ENCODE measurements at places on chromosomes 6 and 20.

- DNase-seq = no peak
These were observed 65.4 kb downstream of the UTRN start for GRCh38 chr6:144350528-144350880.

DNA sequence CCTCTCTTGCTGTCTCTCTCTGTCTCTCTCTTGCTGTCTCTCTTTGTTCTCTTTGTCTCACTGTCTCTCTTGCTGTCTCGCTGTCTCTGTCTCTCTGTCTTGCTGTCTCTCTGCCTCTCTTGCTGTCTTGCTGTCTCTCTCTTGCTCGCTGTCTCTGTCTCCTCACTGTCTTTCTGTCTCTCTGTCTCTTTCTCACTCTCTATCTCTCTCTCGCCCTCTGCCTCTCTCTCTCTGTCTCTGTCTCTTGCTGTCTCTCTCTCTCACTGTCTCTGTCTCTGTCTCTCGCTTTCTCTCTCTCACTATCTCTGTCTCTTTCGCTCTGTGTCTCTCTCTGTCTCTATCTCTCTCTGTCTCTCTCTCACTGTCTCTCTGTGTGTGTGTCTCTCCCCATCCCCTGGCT lies 92.9 kb upstream of the MC3R start:
- DNase-seq = no peak

DNA sequence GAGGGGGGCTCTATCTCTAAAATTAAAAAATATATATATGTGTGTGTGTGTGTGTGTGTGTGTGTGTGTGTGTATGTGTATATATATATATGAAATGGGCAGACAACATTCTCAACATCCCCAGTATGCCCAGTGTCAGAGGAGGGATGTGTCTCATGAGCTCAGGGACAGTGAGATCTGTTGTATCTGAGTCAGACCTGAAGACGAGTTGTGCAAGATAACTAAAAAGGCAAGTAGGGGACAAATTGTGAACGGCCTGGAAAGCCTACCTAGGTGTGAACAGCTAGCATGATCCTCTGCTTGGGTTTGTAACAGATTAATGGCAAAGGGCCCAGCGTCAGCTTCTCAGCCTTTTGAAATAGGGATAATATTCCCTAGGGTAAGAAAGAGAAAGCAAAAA lies 124.3 kb downstream of the FAXC start:
- DNase-seq = no peak

- DNase-seq = no peak
These were observed 167.0 kb downstream of the TBX18 start for GRCh38 chr6:84597238-84597875.

DNA sequence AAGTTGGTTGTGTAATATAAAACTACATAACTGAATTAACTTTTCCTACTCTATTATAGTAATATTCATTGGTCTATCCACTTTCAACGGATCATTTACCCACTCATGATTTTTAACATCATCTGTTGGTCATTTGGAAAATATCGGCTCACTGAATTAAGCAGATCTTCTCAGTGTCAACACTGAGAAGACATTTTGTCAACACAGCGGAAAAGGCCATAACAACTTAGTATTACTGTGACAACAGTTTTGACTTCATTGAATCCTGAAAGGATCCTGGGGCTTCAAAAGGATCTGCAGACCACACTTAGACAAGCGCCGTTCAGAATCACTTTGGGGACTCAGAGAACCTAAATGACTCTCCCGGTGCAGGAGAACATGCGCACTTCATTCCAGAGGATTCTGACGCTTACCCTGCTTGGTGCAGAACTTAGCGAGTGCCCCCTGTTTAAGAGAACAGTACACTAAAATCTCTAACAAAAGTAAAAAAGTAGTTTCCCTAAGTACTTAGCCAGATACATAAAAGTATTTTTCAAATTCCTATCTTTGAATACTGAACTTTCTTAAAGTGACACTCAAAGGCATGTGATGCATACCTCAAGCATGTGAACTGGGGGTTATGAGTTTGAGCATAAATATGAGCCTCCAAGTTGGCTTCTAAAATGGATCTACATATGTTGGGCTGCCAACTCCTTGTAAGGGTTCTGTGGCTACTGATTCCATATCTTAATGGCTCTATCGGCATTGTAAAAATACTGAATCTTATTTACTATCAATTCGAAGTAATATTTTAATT lies 4.0 kb downstream of the ZBTB2 start:
- DNase-seq = no peak

DNA sequence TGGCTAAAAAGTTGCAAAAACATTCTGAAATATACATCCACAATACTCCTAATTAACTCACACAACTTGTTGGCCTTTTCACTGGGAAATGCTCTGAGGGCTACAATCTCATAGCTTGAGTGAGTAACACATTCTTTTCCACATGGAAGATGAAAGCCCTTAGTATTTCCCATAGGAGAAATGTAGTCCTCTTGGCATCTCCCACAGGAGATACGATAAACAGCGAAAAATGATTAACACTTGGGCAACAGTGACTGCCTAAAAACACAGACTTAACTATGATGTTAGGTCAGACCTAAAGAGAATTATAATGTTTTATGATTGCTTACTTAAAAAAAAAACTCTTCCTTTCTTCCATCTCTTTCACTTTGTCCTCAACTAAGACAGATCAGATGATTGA lies 9.0 kb downstream of the MYLK4 start:
- DNase-seq = no peak

DNA sequence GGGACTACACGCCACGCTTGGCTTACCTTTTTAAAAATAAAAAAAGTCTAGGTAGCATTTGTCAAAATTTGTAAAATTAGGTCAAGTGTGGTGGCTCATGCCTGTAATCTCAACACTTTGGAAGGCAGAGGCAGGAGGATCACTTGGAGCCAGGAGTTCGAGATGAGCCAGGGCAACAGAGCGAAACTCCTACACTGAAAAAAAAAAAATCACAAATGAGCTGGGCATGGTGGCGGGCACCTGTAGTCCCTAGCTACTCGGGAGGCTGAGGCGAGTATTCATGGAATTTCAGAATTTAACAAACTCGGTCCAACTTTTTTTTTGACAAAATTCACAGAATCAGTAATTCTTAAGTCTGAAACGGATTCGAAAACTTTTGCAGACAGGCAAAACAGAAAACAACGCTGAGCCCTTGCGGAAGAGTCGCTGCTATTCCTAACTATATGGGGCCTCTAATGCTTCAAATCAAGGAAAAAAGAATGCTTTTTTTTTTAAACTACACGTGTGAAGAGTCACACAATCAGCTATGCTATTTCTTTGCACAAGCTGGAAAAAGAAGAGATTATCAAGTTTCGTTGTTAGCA lies 62.9 kb downstream of the GTF2H5 start:
- DNase-seq = no peak

- no peak for DNase-seq
These were observed 232.5 kb downstream of the TFAP2C start for GRCh38 chr20:56861590-56861989.

DNA sequence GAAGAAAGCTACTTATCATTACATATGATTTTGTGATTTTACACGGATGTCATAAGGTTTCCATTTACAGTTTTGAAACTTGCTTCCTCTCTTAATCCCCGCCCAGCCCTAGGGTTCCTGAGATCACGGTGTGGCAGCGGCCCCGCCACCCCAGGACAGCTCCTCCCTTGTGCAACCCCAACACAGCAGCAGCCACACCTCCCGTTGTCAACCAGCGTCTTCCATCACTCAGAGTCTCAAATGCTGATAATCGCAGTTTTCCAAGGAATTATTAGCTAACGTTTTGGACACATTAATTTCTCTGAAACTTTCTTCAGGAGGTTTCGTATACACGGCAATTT lies 204.8 kb downstream of the THBS2 start:
- DNase-seq = no peak

- no peak for DNase-seq
These were observed 137.3 kb downstream of the ADAT2 start for GRCh38 chr6:143313163-143313562.

GRCh38 chr6:162379757-162380409 lies 347.7 kb downstream of the PRKN start:
- DNase-seq = no peak

GRCh38 chr20:16203096-16203495 lies 370.2 kb downstream of the KIF16B start:
- DNase-seq = no peak

DNA sequence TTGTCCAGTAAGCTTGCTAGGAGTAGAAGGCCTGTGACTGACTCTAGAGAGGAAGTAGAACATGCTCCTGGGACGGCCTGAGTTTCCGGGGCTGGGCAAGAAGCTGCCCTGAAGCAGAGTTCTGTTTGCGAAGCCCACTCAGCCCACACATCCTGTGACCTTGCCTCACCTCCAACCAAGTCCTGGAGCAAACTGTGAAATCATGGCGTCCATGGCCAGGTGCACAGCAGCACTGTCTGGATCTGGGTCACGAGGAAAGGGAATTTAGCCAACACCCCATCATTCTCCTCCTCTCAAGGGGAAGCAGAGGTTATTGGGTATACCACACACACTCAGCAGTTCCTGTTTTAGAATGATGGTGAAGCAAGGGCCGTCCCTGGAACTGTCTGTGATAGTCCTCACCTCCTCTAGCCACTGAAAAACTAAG lies 87.5 kb downstream of the CRYBG1 start:
- DNase-seq = no peak

DNA sequence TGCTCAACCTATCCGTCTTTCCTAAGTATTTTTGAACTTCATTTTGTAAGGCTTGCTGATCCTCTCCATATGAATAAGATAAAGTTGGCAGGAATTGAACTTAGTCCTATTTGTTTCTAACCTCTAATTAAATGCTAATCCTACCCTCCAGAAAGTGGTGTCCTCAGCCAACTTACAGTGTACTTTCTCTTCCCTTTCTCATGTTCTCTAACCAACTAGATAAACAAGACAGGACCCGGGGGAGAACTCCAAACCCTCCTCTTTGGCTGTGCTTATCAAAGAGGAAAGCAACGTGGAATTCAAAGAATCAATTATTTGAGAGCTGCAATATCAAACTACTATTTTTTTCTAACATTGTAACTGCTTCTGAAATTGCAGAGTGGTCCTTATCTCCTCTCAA lies 56.5 kb upstream of the NRSN1 start:
- no peak for DNase-seq

GRCh38 chr6:78436335-78436734 lies 431.0 kb upstream of the IRAK1BP1 start:
- DNase-seq = peak; percentile 10

DNA sequence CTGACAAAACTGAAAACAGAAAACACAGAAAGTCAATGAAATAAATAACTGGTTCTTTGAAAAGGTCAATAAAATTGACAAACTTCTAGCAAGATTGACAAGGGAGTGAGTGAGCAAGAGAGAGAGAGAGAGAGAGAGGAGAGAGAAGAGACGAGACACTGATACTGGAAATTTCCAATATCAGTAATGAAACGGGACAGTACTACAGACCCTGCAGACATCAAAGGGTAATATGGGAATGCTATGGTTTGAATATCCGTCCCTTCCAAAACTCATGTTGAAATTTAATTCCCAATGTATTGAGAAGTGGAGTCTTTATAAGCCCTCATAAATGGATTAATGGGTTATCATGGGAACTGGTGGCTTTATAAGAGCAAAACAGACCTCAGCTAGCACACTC lies 3.8 kb downstream of the TTI1 start:
- DNase-seq = no peak

GRCh38 chr6:8219352-8219943 lies 117.1 kb upstream of the EEF1E1 start:
- peak; percentile 51 for DNase-seq

DNA sequence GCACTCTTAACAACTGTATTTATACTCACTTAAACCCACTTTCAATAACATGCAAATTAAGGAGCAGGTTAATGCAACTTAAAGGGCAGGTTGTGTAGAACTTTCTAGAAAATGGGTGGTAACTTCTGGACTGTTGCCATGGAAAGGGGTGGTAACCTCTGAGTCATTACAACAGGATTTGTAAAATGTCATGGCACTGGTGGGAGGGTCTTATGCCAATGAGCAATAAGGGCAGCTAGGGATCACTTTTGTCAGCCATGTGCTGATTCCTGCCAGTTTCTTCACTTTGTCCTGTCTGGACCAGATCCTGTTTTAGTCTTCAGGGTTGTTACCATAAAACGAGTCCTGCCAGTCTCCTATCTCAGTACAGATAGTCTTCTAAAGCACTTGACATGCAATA lies 560.5 kb upstream of the PTCHD4 start:
- DNase-seq = no peak

GRCh38 chr6:33207552-33208090 lies 679 bp upstream of the RING1 start:
- peak; percentile 52 for DNase-seq

DNA sequence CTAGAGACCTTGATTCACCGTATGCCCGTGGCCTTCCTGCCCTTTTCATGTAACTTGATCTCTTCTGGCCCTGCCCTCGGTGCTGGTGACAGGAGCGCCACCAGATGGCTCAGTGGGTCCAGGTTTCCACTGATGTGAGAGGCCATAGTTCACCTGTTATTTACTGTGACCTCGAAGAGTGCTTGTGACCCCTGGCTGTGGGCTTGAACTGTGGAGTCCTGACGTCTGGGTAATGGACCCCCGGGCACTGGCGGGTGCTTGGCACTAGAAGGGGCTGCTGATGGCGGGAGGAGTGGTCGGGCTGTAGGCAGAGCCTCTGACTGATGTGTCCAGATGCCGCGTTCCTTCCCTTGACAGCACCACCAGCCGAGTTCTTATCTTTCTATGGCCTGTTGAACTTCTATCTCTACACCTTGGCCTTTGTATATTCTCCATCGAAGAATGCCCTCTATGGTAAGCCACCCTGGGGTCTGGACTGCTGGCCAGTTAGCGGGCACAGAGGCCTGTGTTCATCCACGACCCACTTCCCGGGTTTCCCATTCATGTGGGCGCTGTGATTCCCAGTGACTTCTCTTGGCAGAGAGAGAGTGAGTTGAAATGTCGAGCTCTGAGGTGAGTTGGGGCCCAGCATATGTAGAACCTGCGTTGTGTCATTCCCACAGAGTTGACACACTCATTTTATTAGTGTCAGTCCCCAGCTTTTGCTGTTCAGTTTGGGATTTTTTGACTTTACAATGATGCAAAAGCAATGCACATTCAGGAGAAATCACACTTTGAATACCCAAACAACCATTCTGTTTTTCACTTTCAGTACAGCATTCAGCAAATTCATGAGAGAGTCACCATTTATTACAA lies 14.9 kb downstream of the DYNLT1 start:
- no peak for DNase-seq

- DNase-seq = no peak
These were observed 112.0 kb downstream of the ISM1 start for GRCh38 chr20:13333036-13333435.

- DNase-seq = no peak
These were observed 68.2 kb downstream of the PSMG4 start for GRCh38 chr6:3326981-3327380.

DNA sequence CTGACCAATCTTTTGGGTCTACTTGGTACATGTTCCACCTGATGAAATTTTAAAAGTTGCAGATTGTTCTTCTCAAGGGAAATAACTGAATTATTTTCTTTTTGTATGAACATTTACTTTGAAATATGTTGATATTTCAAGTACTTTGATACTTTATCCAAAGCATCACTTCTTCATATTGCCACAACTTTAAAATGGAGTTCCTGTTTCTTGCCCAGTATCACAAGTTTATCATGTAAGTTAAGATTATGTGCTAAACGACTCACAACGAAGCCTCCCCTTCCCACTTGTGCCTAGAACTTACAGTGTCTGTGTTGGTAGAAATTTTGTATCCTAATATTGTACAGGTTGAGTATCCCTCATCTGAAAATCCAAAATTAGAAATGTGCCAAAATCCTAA lies 108.4 kb downstream of the ARID1B start:
- DNase-seq = no peak

- DNase-seq = no peak
These were observed at the start of gene RIPOR2 for GRCh38 chr6:24935366-24936152. TSS of gene RIPOR2 (minus strand) at chr6:24935960. CDS start at chr6:24935898, 62 bp downstream.

- no peak for DNase-seq
These were observed 143.4 kb downstream of the BCKDHB start for GRCh38 chr6:80249897-80250296.

GRCh38 chr20:46371656-46372055 lies 34.8 kb downstream of the ELMO2 start:
- no peak for DNase-seq

All from RWPE1 (cell line).